ENCODE measurements at places on chromosomes 1 and 21.

- DNase-seq, result peak; percentile 81
Measured at GRCh38 chr1:77219166-77219887, at the start of gene PIGK. Gene PIGK (minus strand): TSS chr1:77219430. CDS start chr1:77219402, 28 bp downstream.

DNA sequence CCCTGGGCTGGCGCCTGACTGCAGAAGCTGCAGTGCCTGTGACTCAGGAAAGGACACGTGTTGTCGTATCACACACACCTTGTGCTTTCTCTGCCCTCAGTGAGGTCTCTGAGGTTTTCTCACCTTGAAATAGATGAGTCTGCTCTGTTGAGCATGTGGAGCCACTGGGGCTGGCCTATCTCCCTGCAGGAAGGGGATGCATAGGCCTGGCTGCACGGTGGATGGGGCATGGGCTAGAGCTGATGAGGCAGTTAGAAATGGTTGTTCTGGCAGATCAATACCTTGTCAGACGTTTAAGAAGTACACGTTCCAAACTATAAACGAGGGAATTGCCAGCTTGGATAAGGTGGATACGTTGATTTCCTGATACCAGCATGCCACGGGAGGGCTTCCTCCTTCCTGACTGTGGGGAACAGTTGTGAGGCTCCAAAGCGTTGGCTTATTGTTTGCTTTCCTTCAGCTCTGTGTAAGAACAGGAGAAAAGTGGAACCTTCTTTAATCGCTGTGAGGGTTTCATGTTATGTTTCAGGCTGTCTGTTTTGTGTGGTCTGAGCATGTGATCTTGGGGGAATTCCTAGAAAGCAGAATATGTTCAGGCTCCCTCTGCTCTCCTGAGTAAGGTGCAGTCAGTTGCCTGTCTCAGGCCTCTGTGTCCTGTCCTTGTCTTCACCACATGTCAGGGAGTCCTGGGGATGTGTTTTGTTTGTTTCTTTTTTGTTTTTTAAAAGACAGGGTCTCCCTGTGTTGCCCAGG, 44.8 kb downstream of the PCNT start:
- no peak for DNase-seq

DNA sequence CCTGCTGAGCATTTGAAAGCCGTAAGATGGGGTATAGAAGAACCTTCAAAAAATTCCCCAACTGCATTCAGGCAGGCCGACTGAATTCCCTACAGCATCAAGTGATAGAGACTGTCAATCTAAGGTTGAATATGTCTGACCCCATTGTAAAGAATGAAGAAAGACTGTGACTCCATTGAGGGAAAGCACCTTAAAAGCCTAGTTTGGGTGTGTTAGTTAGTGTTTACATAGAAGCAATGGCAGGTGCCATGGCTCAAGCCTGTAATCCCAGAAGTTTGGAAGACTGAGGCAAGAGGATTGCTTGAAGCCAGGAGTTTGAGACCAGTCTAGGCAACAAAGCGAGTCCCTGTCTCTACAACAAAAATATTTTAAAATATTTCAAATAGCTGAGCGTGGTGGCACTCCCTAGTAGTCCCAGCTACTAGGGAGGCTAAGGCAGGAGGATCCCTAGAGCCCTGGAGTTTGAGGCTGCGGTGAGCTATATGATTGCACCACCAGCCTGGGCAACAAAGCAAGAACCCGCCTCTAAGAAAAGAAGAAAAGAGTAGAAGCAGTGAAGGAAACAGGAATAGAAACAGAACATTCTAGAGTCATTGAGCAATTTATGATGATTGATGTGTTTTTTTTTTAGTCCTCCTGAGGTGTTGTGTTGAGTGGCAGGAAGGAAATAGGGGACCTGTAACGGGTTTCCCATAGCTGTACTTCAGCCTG, 15.4 kb downstream of the POLR3GL start:
- peak; percentile 17 for DNase-seq

DNA sequence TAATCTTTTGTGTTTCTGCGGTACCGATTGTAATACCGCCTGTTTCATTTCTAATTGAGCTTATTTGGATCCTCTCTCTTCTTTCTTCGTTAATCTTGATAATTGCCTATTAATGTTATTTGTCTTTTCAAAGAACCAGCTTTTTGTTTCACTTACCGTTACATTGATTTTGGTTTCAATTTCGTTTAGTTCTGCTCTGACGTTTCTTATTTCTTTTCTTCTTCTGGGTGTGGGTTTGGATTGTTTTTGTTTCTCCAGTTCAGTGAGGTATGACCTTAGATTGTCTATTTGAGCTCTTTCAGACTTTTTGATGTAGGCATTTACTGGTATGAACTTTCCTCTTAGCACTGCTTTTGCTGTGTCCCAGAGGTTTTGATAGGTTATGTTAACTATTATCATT, 9.4 kb downstream of the OR2M2 start:
- DNase-seq, result no peak

DNA sequence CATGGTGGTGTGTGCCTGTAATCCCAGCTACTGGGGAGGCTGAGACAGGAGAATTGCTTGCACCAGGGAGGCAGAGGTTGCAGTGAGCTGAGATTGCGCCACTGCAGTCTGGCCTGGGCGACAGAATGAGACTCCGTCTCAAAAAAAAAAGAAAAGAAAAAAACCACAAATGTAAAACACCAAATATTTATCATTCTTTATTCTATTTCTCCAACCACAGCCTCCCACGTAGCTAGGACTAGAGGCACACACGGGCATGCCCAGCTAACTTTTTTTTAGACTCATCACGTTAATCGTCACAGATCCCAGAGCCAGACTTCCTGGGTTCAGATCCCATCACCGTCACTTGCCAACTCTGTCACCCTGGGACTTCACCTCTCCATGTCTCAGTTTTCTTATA, 13.5 kb downstream of the DNAJC16 start:
- peak; percentile 32 for DNase-seq

- DNase-seq, result no peak
Measured at GRCh38 chr1:170534626-170535147, 2.7 kb downstream of the GORAB start.

DNA sequence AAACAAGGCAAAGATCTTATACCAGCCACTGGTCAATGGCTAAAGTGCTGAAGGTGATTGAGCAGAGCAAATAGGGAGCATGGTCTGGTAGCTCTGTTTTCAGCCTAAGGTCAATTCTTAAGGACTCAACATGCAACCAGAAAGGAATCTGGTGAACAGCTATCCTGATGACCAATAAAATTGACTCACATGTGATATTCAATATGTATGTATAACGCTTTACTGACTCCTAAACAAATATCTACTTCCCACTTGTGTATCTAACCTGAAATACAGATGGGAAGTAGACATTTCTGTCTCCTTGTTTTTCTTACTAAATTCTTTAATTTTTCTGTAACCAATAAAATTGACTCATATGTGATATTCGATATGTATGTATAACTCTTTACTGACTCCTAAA, 24.9 kb upstream of the CTH start:
- DNase-seq, result no peak

- no peak for DNase-seq
Measured at GRCh38 chr1:12178511-12178910, 11.7 kb downstream of the TNFRSF1B start.

DNA sequence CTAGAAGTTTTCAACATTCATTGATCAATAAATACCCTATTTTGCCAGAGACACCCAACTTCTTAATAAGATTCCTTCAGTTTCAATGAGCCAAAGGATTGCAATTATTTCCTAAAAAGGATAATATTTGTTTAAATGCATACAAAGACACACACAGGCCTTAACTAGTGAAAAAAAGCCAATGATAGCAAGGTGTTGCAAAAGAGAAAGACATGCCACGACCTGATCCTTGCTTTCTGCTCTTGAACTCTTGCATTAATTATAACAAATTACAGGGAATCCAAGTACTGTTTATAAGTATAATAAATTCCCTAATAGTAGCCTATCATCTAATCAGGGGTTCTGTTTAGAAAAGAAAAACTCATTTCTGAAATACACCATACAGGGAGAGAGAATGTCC, 131.1 kb downstream of the PTPN14 start:
- DNase-seq, result no peak

- no peak for DNase-seq
Measured at GRCh38 chr1:41221995-41222394, 20.1 kb downstream of the SCMH1 start.

GRCh38 chr1:206087091-206087490, 30.1 kb downstream of the AVPR1B start:
- DNase-seq, result no peak

DNA sequence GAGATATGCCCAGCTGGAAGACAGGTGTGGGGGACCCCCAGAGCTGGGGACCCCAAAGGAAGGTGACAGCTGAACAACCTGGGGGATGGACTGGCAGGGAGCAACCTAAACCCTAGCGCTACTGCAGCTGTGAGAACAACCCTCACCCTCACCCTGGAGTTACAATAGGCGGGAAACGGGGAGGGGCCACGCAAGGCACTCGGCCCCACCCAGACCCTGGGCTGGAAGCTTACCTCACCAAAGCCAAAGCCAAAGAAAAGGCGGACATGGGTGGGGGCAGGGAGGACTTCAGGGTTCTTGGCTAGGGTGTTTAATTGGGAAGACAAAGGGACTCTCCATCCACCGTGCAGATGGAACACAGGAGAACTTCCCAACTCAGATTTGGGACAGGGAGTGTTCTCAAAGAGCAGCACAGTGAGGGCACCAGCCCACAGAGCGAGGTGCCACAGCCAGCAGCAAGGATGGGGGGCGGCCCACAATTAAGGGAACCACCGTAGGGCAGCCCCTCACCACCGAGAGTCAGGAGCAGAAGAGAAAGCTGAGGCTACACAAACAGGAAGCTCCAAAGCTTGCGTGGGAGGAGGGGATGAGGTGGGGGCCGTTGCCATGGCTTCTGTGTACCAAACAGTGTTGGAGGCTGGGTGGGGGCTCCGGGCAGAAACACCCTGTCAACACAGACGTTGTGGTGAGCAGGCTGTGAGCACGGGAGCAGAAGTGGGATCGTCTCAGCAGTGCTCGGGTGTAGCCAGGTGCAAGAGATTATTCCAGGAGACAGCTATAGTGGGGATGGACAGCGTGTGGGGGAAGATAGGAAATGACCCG, 1.9 kb downstream of the TAGLN2 start:
- peak; percentile 85 for DNase-seq

GRCh38 chr1:12617511-12617900, 504 bp downstream of the DHRS3 start:
- DNase-seq, result no peak

DNA sequence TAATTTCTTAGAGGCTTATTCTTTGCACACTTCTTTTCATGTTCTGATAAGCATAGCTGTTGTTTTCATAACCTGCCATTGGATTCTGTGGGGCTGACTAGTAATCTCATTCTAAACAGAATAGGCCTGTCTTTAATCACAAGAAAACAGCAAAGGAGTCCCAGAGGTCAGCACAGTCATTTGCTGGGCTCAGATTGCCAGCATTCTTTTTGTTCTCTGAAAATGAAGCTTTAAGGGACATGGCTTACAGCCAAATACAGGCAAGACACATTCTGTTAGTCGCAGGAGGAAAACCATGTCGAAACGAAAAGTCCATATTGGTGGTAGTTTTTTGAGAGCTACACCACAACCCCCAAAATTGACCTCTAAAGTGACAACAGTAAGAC, 75.0 kb downstream of the MRPS6 start:
- no peak for DNase-seq

Data from AG10803 (cell line).